ENCODE measurements at places on chromosomes 7 and 10.

- no peaks in the 10 kb centered on the region for H3K27me3 ChIP-seq
- no peak overlapping the region for H3K4me3 ChIP-seq
- peaks cover 26% of the 10 kb centered on the region for H3K4me1 ChIP-seq
- no peak overlapping the region for H3K27ac ChIP-seq
- H3K36me3 ChIP-seq = peaks cover 35% of the 10 kb centered on the region
Measured at GRCh38 chr7:5692112-5692844, 89.2 kb downstream of the RNF216 start.

GRCh38 chr7:17844022-17844421, 96.3 kb downstream of the SNX13 start:
- H3K36me3 ChIP-seq = peaks cover 19% of the 10 kb centered on the region
- no peak overlapping the region for H3K4me3 ChIP-seq
- no peaks in the 10 kb centered on the region for H3K27me3 ChIP-seq
- H3K4me1 ChIP-seq = peaks cover 8% of the 10 kb centered on the region
- DNase-seq = no peak
- H3K27ac ChIP-seq = no peak overlapping the region

DNA sequence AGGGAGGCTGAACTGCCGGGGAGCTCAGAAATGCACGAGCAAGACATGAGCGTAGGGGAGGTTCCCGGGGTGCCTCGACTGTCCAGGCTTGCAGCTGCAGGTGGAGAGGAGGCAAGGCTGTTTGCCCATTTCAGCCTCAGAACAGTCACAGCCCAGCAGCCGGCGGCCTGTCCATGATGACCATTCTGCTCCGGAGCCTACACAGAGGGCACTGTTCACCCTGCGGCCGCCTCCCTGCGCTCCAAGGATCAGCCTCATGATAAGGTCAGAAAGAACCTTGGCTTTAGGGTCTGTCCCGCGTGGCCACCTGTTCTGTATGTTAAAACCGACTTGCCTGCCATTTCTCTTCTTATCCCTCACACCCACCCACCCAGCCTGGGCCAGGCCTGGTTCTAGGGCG, 21.9 kb upstream of the CFAP46 start:
- H3K27ac ChIP-seq = no peak overlapping the region
- peaks cover 9% of the 10 kb centered on the region for H3K27me3 ChIP-seq
- H3K36me3 ChIP-seq = no peaks in the 10 kb centered on the region

DNA sequence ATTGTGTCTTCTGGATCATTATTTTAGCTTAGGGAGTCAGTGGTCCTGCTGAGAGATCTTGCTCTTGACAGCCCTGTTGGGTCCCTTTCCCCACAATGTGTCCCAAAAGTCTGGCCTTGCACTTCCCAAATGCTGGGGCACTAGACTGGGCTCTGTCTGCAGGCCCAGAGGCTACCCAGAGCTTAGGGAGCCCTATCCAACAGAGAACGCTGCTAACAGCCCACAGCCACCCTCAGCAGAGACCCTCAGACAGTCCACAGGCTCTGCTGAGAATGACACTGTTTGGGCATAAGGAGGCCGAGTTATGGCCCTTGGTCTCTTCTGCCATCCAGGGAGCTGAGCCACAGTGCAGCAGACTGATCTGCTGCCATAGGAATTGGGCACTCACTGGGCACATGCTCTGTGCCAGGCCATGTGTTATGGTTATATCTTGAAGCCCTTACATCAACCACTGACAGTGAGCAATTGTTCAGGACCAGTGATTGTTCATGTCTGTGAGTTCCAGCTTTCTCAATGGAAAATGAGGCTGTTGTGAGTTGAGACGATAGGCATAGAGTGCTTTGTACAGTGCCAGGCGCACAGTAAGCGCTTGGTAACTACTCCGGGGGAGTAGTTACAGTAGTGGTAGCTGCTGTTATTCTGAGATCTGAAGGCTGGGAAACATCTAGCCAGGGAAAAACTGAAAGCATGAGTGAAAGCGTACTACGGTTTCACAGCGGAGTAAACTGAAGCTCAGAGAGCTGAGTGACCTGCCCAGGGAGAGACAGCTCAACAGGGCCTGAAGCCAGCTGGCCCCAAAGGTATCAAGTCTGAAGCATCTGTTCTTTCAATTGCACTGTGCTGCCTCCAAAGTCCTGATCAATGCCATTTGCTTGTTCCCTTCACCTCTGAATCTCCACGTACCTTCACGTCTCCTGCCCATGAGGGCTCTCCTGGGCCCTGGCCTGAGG, 77.6 kb upstream of the PRLHR start:
- no peaks in the 10 kb centered on the region for H3K27me3 ChIP-seq
- H3K27ac ChIP-seq = no peak overlapping the region
- DNase-seq = no peak
- H3K4me1 ChIP-seq = no peaks in the 10 kb centered on the region

DNA sequence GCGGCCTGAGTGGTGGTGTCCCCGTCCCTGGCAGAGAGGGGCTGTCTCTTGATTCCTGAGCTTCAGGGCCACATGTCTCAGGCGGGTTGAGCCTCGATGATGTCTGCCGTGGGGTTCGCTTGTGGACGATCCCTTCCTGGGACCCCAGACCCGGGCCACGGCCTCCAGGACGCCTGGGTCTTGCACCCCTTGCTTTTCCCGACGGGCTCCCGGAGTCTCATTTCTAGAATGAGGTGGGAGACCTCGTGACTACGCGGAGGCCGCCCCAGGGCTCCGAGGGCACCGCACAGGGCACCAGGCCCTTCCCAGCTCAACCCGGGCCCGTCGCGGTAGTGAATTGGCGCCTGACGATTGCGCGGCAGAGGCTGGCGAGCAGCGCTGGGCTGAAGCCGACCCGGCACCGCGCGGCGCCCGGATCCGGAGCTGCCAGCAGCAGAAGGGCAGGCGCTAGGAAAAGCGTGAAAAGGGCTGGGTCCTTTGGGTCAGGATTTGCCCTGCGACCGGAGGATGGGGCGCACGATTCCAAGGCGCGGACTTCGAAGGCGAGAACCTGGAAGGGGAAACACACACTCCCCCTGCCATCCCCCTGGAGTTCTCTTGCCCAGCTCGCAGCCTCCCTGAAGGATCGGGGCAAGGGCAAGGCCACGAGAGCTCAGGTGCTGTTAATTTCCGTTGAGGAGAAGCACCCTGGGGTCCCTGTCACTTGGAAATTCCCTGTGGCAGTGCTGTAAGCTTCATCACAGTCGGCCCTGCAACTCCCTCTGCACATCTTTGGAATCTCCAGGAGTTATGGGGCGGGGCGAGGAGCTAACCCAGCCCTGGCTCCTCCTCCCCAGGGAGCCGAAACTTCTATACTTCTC, 15.5 kb downstream of the TLX1 start:
- H3K4me1 ChIP-seq = peaks cover 9% of the 10 kb centered on the region
- no peak for DNase-seq
- no peak overlapping the region for H3K27ac ChIP-seq
- no peak overlapping the region for H3K4me3 ChIP-seq
- H3K27me3 ChIP-seq = peaks cover 45% of the 10 kb centered on the region

DNA sequence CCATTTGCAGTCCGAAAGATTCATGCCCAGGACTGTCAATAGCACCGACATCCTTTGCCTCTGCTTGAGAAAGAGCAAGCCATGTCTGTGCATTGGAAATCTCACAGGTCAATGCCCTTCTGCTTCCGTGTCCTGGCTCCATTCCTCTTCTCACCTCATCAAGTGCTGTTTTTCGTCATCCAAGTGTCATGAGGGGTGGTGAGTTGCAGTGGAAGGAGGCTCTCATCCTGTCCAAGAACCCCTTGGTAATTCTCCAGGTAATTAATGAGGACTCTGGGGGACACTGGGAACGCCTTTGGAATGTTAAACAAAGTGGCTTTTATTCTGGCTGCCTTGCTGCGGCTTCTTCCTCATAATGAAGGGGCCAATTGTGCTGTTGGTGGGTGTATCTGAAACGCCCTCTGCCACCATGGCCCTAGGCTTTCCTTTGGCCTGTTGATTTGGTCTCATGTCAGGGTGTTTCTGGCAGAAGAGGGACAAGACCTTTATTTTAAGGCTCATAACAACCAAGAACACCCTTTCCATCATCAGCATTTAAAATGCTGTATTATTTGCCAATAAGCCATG, 57.7 kb downstream of the PPP1R3C start:
- no peaks in the 10 kb centered on the region for H3K4me1 ChIP-seq
- no peak for DNase-seq
- H3K27ac ChIP-seq = no peak overlapping the region
- H3K4me3 ChIP-seq = no peak overlapping the region
- H3K27me3 ChIP-seq = no peaks in the 10 kb centered on the region

- no peak for DNase-seq
- H3K27me3 ChIP-seq = no peaks in the 10 kb centered on the region
- H3K27ac ChIP-seq = no peak overlapping the region
- H3K36me3 ChIP-seq = no peaks in the 10 kb centered on the region
- no peak overlapping the region for H3K4me3 ChIP-seq
- no peaks in the 10 kb centered on the region for H3K4me1 ChIP-seq
Measured at GRCh38 chr7:47473499-47474210, 108.3 kb downstream of the TNS3 start.

DNA sequence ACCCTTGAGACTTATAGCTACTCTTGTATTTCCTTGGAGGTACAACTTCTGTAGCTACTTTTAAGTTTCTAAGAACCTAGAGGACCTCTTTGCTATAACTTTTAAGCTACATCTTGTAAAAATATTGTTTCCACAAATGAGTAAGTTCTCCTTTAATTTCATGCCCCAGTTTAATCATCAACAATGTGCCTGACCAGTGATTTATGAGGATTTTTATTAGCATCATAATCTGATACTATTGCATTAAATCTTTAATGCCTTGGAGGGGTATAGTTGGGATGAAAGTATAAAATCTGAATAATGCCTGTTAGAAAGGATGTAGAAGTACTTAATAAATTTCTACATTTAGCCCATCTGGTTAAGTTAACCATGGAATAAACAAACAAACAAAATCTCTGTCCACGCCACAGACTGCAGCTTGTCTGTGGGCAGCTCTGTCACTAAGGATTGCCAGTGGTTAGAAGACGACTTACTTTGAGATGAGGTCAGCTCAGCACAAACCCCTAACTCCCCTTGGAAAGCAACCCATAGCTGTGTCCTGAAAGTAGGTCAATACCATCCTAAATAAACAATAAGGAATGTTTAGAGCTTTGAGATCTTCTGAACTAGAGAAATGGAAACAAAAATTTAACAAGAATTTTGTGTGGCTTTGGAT, 18.3 kb downstream of the UBE2D1 start:
- no peak overlapping the region for H3K27ac ChIP-seq
- no peak for DNase-seq
- H3K4me1 ChIP-seq = no peaks in the 10 kb centered on the region
- no peaks in the 10 kb centered on the region for H3K27me3 ChIP-seq

- H3K36me3 ChIP-seq = no peaks in the 10 kb centered on the region
- no peaks in the 10 kb centered on the region for H3K27me3 ChIP-seq
- peak; percentile 32 for DNase-seq
- peak overlapping the region; percentile 55 for H3K4me3 ChIP-seq
- peak overlapping the region; percentile 82 for H3K27ac ChIP-seq
Measured at GRCh38 chr10:110919971-110920881, 822 bp downstream of the SHOC2 start.
